ENCODE measurements at places on chromosomes 12 and 14.

DNA sequence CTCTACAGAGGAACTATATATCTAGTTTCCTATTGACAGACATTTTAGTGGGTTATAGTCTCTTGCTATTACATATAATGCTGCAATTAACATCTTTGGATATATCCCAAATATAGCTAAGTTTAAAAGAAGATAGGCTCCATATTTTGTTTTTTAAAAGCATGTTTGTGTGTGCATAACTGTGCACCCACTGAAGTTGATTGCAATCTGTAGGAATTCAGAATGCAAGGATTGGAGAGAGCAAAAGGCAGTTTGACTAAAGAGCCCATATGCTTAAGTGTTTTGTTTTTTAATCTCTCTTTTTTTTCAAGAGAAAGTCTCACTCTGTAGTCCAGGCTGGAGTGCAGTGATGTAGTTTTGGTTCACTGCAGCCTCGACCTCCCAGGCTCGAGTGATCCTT lies 9.4 kb upstream of the ABCD4 start:
- DNase-seq = no peak

GRCh38 chr12:24062642-24063245 lies 113.3 kb upstream of the SOX5 start:
- no peak for DNase-seq

- no peak for DNase-seq
These were observed 897 bp upstream of the TEX22 start for GRCh38 chr14:105397350-105397931.

GRCh38 chr12:522692-523378 lies 63.1 kb downstream of the B4GALNT3 start:
- no peak for DNase-seq

DNA sequence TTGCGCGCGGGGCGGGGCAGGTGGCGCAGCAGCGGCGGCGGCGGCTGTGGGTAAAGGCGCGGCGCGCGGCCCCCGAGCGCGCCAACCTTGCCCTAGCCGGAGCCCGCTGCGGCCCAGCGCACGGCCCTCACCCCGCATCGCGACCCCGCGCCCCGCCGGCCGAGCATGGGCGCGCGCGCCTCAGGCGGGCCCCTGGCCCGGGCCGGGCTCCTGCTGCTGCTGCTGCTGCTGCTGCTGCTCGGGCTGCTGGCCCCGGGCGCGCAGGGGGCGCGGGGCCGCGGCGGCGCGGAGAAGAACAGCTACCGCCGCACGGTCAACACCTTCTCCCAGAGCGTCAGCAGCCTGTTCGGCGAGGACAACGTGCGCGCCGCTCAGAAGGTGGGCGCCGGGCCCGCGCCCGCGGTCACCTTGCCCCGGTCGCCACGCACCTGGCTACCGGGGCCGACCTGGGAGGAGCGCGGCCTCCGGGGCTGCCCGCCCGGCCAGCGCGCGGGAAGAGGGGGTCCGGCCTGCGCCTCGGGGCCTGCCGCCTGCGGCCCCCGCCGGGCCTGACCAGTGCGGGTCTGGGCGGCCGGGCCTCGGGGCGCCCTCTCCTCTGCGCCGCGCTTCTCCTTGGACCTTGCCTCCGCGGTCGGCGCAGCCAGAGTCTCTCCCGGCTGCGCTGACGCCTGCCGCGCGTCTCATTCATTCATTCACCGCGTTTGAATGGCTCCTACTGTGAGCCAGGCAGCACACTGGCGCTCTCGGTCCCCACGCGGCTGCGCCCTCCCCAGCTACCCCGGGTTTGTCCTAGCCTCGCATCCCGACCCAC lies at the start of gene BRI3BP:
BRI3BP (plus strand) TSS at position 20 of the 811 bp plus-strand sequence; CDS start at position 166, 146 bp downstream.
- no peak for DNase-seq

DNA sequence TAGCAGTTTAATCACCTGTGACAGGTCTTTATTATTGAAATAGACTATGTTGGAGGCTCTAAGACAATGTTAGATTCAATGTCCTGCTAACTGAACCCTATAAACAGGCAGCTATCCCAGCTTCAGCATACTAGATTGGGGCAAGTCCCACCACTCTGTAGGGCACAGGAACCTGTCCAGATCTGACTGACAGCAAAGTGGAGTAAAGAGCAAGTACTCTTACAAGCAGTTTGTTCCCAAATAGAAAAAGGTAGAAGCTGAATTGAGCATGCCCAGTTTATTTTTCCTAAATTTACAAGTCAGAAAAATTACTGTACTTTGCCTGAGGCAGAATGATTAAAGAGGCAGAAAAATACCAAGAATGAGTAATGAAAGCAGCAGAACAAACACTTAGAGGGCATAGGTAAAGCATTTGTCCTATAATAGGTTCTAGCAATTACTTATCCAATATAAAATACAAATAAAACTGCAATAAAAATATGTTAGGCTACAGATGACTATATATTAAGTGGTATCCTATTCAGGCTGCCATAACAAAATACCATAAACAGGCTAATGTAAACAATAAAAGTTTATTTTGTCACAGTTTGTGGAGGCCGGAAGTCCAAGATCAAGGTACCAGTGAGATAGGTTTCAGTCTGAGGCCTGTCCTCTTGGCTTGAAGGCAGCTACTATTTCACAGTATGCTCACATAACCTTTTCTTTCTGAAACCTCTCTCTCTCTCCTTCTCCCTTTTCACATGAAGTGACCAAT lies 868.2 kb downstream of the C12orf50 start:
- DNase-seq = no peak

GRCh38 chr14:30995689-30996088 lies 29.8 kb upstream of the AP4S1 start:
- no peak for DNase-seq

GRCh38 chr12:53973236-53974042 lies 513 bp downstream of the HOXC11 start:
- DNase-seq = no peak

GRCh38 chr12:47343684-47344567 lies 264.2 kb upstream of the AMIGO2 start:
- DNase-seq = no peak

- DNase-seq = no peak
These were observed 50.6 kb downstream of the FOXA1 start for GRCh38 chr14:37544407-37544806.

- no peak for DNase-seq
These were observed 54.0 kb downstream of the CPSF2 start for GRCh38 chr14:92175811-92176210.

GRCh38 chr12:34526946-34527345 lies 504.6 kb downstream of the ALG10 start:
- no peak for DNase-seq

GRCh38 chr14:22896356-22896755 lies 13.3 kb downstream of the REM2 start:
- DNase-seq = no peak

DNA sequence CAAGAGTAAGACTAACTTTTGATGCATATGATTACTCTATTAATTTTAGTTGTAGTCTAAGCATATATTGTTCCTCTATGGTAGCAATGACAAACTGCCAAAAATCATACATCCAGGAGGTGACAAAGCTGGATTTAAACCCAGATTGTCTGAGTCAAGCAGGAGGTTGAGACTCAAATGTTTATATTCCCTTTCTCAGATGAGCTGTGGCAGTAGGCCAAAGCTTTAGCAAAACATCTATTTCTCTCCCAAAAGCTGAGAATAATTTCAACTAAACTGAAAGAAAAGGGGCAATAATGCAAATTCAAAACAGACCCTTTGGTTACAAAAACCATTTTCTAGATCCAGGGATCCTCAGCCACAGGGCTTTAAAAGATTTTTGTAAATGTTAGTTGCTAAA lies 173.6 kb downstream of the SEC23A start:
- DNase-seq = no peak

DNA sequence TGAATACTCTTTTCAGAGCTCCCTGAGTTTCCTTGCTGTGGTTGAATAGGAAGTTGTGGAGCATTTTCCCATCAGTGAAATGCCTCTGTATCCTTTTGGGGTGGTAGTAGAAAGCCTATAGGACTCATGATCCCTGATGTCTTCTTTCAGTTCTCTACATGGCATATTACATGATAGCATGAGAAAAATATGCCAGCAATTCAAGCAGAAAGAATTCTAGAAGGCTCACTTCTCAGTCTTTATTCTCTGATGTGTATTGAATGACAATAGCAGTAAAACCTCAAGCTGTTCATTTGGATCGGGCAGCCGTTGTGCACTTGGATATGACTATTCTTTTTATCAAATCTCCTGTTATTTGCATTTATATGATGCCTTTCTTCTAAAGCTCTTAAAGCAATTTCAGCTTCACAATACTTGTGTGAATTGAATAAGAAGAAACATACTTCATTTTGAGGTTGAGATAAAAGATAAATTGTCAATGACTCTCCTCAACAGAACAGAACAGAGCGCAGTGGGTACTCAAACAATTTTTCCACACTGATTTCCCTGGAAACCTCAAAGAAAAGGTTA lies 251.5 kb upstream of the FBXO33 start:
- no peak for DNase-seq

DNA sequence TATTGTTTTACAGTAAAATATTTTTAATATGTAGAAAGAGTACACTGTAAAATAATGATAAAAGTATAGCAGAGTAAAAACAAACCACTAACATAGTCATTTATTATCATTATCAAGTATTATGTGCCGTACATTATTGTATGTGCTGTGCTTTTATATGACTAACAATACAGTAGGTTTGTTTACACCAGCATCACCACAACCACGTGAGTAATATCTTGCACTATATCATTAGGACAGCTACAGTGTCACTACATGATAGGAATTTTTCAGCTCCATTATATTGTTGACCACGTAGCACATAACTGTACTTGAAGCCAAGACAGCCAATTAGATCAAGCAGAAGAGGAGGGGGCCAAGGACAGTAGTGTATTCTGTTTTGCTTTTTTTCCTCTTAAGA lies 415.4 kb downstream of the RAD51B start:
- DNase-seq = no peak

DNA sequence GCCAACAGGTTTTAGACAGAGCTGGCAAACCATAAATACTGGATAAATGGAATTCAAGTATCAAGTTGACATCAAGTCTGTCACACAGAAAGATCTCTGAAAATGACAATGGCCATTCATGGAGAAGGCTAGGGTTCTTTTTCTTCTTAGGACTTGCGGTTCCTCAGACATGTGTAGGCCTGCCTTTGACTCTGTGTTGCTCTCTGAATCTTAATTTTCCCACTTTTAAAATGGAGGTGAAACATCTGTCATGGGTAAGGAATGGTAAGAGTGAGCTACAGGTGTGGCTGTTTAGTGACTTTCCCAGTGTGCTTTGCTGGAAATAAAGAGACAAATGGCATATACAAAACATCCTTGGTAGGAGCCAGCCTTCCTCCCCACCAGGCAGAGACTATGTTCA lies 79.2 kb downstream of the PTCSC3 start:
- no peak for DNase-seq

GRCh38 chr12:28132398-28132797 lies 57.9 kb upstream of the CCDC91 start:
- DNase-seq = no peak

- DNase-seq = no peak
These were observed 49.5 kb downstream of the SLC2A13 start for GRCh38 chr12:40056373-40056772.

GRCh38 chr14:96538097-96538989 lies 36.2 kb downstream of the PAPOLA start:
- no peak for DNase-seq

- peak; percentile 87 for DNase-seq
These were observed 103.4 kb upstream of the MAP1LC3B2 start for GRCh38 chr12:116455540-116456329.

GRCh38 chr14:57139173-57139572 lies 129.5 kb downstream of the EXOC5 start:
- no peak for DNase-seq

DNA sequence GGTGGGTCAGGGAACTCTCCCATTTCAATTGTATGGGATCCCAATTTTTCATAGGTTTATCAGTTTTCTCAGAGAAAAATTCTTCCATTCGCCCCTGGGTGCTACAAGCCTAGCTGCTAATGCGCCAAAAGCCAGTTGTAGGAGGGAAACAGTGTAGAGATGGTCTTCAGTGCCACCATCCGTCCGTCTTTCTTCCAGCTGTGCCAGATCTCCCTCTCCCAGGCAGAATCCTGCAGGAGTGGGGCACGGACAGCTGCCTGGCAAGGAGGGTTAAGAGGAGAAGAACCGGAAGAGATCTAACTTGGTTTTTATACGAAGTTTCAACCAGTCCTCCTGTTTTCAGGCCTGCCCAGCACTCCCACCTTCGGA lies 38.9 kb upstream of the FUT8 start:
- DNase-seq = no peak

DNA sequence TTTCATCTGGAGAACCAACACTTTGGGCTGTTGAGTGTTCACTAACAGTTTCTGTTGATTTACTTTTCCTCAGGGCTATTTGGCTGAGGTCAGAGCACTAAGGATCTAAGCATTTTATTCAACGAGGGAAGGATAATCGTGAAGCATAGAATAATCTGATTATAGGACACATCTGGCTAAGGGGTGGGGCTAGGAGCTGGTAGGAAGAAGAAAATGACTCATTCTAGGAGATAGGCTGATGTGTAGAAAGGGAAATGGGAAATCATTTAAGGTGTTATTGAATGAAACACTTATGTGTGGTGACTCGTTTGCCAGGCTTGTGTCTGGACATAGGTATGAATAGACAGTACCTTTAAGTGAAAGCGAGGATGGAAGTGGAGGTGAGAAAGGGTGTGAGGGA lies 167.2 kb downstream of the ETNK1 start:
- DNase-seq = no peak

DNA sequence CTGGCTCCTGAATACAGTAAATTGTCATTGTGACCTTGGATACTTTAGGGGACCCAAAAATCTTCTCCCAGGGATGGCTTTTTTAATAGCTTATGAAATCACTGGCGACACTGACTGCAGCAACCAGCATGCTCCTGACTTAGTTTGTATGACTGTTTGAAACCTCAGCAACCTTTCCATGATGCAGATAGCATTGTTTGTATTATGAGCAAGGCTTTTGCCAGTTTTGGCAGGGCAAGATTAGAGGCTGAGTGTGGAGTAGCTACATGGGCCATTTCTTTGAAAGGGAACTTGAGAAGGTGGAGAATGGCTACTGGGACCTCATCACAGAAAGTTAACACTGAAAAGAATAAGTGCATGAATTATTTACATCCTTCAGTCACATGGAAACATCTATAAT lies 50.9 kb downstream of the SLC4A8 start:
- no peak for DNase-seq

GRCh38 chr12:80716696-80717469 lies at the start of gene MYF5:
Gene MYF5 (plus strand): TSS chr12:80716912. CDS start chr12:80717064, 152 bp downstream.
- no peak for DNase-seq

DNA sequence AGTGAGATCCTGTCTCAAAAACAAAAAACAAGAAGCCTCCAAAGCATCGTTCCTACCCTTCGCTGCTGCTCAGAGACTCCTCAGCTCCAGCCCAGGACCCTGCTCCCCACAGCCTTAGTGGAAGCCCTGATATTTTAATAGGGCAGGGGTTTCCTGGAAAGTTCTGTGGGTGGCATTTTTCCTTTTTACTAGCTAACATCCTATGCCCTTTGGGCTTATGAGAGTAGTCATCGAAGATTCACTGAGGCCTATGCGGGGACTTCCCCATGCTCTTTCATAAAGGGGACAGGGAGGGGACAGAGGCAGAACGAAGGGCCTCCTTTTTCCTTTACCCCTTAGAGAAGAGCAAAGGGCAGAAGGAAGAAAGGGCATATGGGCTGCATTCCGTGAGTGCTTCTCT lies 8.3 kb downstream of the LAG3 start:
- no peak for DNase-seq

Measured in BJ (cell line).